Activated CD8-positive, alpha-beta memory T cell treated with anti-CD3 and anti-CD28 coated beads, Interleukin-2, amount 10 ng/mL, durations not matched to agents 7 days and 5 days (primary cell): ENCODE measurements at places on chromosomes 2 and 18. TPM values are rescaled to one million over a fixed set of nuclear protein-coding genes. Genes with fewer than 3 reads are reported as not detected.
A peak's percentile ranks its signal among the peaks of the same experiment; 100 is the strongest.

MOGAT1 gene
- total RNA-seq, result not detected

- DNase-seq, result no peak
Measured at GRCh38 chr18:69636529-69637301, 236.0 kb downstream of the DOK6 start.

GRCh38 chr2:157603198-157603597 is 25.5 kb downstream of the ACVR1C start:
- DNase-seq, result no peak

DNA sequence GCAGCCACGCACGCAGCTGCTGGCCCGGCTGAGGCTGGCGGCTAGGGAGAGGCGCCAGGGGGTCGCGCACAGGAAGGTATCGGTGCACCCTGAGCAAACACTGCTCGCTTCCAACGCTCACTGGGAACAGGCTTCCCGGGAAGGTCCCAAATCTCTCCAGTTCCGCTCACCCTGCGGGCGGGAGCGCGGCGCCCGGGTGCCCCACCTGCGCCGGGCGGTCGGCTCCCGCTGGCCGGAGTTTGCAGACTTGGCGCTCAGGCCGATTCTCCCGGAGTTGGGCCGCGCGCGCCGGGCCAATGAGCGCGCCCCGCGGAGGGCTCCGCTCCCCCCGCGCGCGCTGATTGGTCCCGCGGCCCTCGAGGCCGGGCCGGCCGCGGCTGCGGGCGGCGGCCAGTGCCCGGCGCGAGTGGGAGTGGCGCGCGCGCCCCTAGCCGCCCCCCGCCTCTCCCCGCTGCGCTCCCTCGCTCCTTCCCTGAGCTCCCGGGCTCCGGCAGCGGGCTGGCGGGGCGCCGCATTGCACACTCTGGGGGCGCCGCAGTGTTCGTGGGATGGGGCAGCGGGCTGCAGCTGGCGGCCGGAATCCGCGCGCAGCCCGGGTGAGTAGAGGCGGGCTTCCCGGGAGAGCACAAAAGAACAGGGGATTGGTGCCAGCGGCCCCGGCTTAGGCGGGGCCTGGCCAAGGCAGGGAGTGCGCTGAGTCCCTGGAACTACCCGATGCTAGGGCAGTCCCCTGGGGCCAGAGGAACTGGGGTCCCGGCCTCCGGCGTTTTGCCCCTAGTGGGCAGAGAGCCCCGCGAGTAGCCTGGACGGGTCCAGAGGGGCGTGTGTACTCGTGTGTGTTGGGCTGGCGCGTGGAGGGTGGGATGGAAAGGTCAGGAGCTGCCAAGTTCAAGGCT is at the start of gene LYPD6:
TSS of gene LYPD6 (plus strand) at position 461 of the 896 bp plus-strand sequence. CDS start 107,122 bp downstream, outside the sequence.
- no peak for DNase-seq

- DNase-seq, result peak; percentile 36
Measured at GRCh38 chr2:240467659-240468302, 32.3 kb downstream of the GPC1 start.

GRCh38 chr2:233838251-233838650 is 16.1 kb downstream of the HJURP start:
- DNase-seq, result no peak

DNA sequence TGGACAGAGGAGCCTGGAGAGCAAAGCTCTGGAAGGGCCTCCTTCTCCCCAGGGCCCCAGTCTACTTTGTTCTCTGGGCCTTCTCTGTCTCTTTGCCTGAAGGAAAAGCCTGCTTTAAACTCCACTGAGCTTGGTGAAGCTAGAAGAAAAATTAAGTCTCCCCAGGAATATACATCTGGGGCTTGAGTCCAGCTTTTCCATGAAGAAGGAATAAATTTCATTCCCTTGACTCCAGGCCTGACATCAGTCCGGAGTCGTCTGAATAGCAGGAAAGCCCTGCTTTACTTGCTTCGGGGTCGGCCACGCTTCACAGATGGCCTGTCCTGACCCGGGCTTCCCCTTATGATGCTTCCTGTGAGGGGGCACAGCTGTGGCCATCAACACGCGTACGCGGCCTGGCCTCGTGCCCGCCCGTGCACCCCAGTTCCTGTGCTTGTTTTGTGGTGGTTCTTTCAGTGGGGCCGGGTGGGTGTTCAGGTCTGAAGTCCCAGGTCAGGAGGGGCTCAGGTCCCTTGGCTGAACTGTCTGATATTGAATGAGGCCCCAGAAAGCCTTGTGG is 73.6 kb downstream of the ACOXL start:
- no peak for DNase-seq
